Uterus (tissue), 4 donors: ENCODE measurements at places on chromosomes 6 and 20. TPM values are rescaled to one million over a fixed set of nuclear protein-coding genes. Genes with fewer than 3 reads are reported as not detected.

DNA sequence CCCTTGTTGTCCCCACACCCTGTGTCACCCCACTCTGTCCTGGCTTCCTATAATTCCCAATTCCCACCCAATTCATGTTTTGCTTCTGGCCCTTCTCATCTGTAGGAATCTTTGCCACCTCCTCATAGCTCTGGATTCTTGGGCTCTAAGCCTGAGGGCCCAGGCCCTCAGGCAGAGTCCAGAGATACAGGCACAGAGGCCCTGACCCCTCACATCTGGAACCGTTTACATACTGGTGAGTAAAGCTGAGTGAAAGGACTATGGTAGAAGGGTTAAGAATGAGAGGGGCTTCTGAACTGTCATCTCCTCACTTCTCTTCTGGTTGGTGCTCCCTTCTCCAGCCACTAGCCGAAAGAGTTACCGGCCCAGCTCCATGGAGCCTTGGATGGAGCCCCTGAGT lies 13.6 kb downstream of the PRRC2A start:
- H3K4me1 ChIP-seq: no peaks in the 10 kb centered on the region
- DNase-seq: no peak
- no peak overlapping the region for H3K27ac ChIP-seq

- H3K36me3 ChIP-seq: no peaks in the 10 kb centered on the region
- DNase-seq: no peak
- no peak overlapping the region for H3K27ac ChIP-seq
- H3K27me3 ChIP-seq: no peaks in the 10 kb centered on the region
- H3K4me3 ChIP-seq: no peak overlapping the region
Observed at GRCh38 chr20:52869698-52870501, 102.3 kb upstream of the TSHZ2 start.

DNA sequence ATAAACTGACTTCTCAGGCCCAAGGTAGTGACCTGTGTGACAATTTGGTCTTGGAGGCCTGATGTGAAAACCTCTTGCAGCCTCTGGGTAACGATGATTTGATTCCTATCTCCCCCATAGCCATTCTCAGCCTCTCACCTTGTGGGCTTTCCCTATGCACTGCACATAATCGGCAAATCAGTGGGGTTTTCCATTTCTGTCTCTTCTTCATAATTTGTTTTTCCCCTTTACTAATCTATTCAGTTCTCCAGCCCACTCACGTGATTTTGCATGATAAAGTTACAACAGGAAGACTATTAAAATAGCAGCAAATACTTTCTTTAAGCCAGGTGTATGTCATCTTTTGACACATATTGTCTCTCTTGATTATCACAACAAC lies 893.7 kb downstream of the TFAP2A start:
- no peaks in the 10 kb centered on the region for H3K36me3 ChIP-seq
- DNase-seq: no peak
- H3K4me1 ChIP-seq: no peaks in the 10 kb centered on the region

DNAAF9 gene
- total RNA-seq: 25.2 TPM

DDX43 gene
- total RNA-seq: 3.7 TPM
